AG10803 (cell line): ENCODE measurements at places on chromosomes 6 and 20.

GRCh38 chr6:13273931-13274706, 54.2 kb downstream of the TBC1D7 start:
- DNase-seq = no peak

- DNase-seq = no peak
These were observed 11.7 kb upstream of the TBC1D7 start for GRCh38 chr6:13339863-13340630.

DNA sequence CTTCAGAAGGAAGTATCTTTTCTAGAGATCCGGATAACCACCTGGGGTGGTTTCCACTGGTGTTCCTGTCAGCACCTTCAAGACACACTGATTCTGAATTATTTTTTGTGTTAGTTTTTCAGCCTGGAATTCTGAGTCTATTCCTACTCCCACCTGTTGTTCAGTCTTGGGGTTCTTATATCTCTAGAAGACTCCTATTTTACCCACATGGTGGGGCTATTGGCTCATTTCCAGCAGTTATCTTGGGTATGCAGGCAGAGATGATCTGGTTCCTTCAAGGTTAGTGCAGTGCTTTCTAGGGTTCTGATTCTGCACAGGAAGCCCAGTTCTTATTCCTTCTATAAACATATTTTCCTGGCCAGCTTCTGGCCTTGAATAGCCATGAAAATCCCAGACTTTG, 175.6 kb upstream of the PDE7B start:
- no peak for DNase-seq

GRCh38 chr20:35283441-35284266, 918 bp downstream of the EIF6 start:
- DNase-seq = no peak

- peak; percentile 29 for DNase-seq
These were observed 719.5 kb upstream of the GJE1 start for GRCh38 chr6:141413196-141413595.

GRCh38 chr6:14417377-14417776, 299.8 kb downstream of the CD83 start:
- no peak for DNase-seq

DNA sequence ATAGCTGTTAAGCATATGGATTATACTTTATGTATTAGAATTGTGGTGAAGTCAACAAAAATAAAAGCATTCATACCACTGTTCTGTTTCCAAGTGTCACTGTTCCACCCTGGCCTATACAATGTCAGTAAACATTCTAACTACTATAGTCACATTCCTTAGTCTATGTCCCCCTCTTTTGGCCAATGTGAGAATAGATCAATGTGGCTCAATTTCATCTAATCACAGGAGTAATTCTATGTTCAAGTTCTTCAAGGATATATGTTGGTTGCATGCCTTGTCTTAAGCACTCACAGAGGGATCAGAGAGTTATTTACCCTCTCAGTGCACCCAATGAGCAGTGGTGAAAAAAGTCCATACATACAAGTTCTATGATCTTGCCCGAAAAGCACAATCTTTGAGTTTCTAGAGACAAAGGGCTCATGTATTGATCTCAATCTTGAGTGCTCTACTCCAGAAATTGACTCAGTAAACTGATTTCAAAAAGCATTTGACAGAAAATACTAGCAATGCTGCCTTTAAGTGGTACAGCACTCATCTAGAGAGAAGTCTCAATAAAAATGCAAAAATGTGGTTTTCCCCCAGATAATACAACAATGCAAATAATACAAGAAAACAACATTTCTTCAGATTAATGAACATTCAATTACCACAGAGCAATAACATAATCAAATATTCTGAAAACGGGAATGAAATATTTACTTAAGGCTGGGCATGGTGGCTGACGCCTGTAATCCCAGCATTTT, 16.5 kb downstream of the SMLR1 start:
- DNase-seq = peak; percentile 44

- DNase-seq = no peak
These were observed 72.1 kb upstream of the EPB41L1 start for GRCh38 chr20:36082315-36082915.

DNA sequence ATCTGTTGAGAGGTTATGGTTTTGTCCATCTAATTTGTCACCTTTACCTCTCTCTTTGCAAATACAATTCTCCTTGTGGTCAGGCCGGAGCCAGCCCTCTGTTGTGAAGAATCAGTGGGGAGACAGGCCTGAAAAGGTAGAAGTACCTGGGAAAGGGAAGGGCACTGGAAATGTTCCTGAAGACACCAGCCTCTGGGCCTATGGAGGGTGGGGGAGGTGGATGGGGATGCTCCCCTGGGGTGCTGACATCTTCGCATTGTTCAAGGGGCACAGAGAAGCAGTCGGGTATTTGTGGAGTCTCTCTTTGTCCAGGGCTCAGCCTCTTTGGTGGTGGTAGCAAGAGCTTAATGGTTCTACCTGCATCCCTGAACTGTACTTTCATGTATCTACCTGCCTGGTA, 24.4 kb upstream of the AFDN start:
- no peak for DNase-seq

DNA sequence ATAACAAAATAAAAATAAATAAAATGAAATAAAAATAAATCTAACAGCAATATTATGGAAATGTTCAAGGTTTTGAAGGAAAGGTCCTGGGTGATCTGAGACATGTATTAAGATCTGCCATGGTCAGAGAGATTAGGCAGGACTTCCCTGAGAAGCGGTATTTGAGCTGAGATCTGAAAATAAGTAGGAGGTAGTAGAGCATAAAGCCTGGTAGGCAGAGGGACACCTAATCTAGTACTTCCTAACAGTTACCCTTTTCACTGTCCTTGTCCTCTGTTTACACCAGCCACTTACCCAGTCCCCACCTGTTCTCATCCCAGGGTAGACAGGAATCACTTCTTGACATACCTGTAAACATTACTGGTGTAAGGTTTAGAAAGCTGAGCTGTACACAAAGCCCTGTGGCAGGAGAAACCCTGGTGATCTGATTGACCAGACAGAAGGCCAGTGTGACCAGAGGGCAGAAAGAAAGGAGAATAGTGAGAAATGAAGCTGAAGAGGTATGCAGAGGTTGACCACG, 8.3 kb upstream of the ZNF318 start:
- DNase-seq = no peak

DNA sequence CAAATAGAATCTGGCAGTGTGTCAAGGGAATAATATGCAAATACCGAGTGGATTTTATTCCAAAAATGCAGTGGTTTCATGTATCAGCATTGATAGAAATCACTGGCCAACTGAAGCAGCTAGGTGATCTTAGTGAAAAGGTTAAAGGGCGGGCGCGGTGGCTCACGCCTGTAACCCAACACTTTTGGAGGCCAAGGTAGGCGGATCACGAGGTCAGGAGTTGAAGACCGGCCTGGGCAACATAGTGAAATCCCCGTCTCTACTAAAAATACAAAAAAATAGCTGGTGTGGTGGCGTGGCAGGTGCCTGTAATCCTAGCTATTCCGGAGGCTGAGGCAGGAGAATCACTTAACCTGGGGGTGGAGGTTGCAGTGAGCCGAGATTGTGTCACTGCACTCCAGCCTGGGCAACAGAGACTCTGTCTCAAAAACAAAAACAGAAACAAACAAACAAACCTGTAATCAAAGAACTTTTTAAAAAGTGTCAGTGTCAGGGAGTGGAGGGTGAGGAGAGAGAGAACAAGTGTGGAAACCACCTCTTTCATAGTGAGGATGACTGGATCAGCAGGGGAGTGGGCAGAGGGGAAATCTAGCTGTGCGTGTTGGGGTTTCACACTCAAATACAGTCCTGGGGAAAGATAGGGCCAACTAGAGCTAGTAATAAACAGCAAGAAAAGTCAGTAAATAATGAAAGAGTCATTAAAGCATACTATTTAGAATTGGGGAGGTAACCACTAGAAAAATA, 57.1 kb downstream of the CDS2 start:
- no peak for DNase-seq

GRCh38 chr6:105794870-105795269, 291.3 kb upstream of the PRDM1 start:
- no peak for DNase-seq

DNA sequence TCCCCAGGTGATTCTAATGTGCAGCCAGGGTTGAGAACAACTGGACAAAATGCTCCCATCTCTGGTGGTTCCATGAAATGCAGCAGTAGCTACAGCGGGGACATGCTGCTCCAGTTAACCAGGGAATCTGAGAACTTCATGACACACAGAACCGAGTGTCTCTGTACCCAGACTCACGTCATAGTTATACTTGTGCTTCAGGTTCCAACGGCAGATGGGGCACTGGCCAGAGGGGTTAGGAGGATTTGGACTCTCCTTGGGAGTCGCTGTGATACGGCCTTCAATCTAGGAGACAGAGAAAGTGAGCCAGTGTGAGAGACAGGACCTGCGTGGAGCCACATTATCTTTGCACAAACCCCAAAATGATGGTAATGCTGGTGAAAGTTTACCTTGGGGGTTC, 9.2 kb downstream of the MRPS18A start:
- no peak for DNase-seq

GRCh38 chr20:5787796-5788165, 37.6 kb downstream of the SHLD1 start:
- no peak for DNase-seq

- DNase-seq = no peak
These were observed 28.7 kb downstream of the SDCBP2 start for GRCh38 chr20:1300083-1300840.

- no peak for DNase-seq
These were observed 6.0 kb downstream of the NUS1 start for GRCh38 chr6:117681162-117681741.

GRCh38 chr6:111254779-111255166, 167.5 kb downstream of the SLC16A10 start:
- no peak for DNase-seq
